ENCODE measurements at places on chromosomes 13 and 19. TPM values are rescaled to one million over a fixed set of nuclear protein-coding genes. Genes with fewer than 3 reads are reported as not detected.

The PNMA8A gene
- total RNA-seq = 10.0 TPM

The TMEM238 gene
- total RNA-seq = 7.0 TPM

The CCDC8 gene
- not detected for total RNA-seq

The ATP8A2 gene
- total RNA-seq = not detected

The PSG7 gene
- 0.07 TPM for total RNA-seq

The CABP5 gene
- not detected for total RNA-seq

The KLHL1 gene
- total RNA-seq = not detected

The IZUMO2 gene
- not detected for total RNA-seq

The LILRB2 gene
- total RNA-seq = 0.06 TPM

The TMEM255B gene
- 0.81 TPM for total RNA-seq

Measured in A549 treated with GW870086 at 1 μM for 4 hours (cell line).